ENCODE measurements at places on chromosomes 5 and 9.

DNA sequence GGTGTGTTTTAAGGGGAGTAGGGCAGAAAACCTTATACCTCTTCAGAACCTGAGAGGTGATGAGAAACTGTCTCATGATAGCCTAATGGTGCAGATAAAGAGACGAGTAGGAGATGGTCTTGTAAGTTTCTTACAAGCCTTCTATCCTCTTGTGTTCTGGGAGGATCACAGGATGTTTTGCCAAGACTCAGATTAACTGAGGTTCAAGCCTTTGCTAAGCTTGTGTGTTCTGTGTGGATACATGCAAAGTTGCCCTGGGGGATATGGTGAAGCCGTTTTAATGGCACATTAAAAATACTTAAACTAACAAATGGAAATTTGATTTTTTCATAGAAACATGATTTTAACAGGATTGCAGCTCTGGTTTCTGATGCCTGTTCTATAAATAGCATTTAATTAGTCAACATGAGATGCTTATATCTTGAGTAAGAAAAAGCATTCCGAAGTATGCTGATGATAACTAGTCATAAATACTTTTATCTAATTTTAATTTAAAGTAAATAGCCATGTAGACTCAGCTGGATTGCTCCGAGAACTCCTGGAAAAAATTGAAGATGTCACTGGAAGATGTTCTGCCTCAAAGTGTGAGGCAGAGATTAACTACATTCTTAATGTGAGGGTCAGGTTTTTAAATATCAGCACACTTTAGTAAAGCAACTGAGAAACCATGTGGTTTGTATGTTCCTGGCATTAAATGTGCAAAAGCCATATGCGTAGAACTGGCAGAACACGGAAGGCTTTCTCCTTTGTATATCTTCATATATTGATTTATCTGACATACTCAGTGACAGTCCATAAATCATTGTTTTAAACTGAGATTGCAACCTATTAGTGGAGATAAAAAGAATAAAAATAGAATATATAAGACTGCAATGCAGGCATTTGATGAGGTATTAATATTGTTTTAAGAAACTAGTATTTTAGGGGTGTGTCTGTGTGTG lies 53.7 kb downstream of the IPO11 start:
- DNase-seq: no peak

DNA sequence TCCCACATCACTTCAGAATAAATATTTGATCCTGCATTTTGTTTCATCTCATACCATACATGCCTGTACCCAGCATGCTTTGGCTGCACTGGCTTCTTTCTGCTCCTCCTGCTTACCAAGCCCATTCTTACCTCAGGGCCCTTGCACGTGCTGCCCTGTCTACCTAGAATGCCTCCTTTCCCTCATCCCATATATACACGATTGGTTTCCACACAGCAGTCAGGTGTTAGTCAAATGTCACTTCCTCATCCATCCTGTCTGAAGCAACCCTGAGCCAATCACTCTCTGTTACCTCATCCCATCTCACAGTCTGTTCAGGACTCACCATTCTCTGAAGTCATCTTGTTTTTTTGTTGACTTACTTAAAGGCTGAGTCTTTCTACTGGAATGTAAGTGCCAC lies 30.3 kb downstream of the CAST start:
- DNase-seq: no peak

DNA sequence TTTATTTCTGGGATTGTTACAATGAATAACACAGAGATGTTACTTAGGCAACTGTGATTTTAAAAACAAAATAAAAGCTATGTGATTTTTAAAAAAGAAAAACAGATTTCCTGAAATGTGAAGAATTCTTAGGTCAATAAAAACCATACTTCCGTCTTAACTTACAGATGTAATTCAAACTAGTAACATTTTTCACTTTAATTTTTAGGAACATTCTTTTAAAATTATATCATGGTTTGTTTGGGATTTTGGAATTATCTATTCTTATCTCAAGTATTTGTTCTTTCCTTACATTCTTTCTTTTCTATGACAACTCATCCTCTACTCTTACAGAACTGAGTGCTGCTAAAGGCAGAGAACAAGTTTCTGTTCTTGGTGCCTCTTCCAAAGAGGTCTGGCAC lies 159.5 kb downstream of the RAPGEF6 start:
- no peak for DNase-seq

- no peak for DNase-seq
These were observed 288.4 kb downstream of the EBF1 start for GRCh38 chr5:158811350-158811749.

GRCh38 chr5:115977096-115977495 lies 14.8 kb downstream of the LVRN start:
- DNase-seq: no peak

- DNase-seq: no peak
These were observed 40.2 kb downstream of the STK10 start for GRCh38 chr5:172147857-172148256.

DNA sequence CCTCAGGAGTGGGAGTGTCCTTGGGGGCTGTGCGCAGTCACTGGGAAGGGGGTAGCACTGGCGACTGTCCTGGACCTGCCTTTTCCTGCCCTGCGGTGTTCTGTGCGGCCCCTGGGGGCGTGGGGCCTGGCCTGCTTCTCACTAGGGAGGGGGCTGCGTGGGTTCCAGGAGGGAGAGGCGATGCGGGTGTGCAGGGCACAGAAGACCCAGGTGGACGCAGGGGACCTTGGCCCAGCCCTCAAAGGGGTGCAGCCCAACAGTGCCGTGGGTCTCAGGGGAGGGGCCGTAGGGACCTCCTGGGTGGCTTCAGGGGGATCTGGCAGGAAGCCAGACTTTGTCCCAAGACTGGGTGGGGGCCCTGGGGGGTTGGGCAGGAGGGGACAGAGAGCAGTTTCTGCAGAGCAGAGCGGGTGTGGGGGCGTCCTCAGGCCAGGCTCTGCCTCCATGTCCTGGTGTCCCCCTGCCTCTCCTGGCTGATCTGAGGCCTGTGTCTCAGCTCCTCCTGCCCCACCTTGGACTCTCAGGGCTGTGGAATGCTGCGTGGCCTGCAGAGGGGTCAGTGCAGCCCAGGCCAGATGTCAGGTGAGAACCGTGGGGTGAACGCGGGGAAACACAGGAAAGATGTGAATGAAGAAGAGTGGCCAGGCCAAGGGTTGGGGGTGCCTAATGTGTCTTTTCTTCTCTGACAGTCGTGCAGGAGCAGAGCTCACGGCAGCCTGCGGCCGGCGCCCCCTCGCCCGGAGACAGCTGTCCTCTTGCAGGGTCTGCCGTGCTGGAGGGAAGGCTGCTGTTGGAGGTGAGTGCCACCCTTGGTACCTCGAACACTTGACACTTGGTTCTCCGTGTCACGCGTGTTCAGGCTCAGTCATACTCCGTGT lies 54.6 kb downstream of the AHRR start:
- no peak for DNase-seq

DNA sequence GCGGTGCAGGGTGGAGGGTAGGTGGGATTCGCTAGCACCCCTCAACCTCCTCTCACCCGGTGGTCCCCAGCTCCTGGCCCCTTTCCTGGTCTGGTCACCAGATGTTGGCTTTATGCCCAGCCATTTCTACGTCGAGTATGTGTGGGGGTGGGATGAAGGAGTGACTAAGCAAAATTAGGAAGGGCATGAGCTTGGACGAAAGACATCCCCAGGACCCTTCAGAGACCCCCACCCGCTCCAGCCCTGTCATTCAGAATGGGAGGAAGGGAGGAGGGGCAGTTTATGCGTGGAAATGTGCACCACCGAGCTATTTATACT lies 742 bp downstream of the BHMT2 start:
- no peak for DNase-seq

DNA sequence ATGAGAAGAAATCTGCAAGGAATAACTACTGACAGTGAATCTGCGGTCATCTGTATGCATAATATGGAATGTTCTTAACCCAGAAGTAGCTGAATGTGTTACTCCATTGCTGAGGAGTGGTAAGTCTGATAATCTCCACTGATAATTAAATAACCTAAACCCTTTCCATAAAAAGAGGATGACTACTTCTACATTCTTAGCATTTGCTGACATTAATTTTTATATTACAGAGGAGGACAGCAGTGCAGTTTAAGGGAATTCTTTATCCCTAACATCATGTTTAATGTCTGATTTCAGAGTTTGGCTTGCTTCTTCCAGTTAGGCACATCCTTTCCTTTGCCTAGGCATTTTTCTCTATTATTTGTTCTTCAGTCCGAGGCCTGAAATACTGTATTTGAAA lies 52.2 kb downstream of the CDC42SE2 start:
- DNase-seq: no peak

DNA sequence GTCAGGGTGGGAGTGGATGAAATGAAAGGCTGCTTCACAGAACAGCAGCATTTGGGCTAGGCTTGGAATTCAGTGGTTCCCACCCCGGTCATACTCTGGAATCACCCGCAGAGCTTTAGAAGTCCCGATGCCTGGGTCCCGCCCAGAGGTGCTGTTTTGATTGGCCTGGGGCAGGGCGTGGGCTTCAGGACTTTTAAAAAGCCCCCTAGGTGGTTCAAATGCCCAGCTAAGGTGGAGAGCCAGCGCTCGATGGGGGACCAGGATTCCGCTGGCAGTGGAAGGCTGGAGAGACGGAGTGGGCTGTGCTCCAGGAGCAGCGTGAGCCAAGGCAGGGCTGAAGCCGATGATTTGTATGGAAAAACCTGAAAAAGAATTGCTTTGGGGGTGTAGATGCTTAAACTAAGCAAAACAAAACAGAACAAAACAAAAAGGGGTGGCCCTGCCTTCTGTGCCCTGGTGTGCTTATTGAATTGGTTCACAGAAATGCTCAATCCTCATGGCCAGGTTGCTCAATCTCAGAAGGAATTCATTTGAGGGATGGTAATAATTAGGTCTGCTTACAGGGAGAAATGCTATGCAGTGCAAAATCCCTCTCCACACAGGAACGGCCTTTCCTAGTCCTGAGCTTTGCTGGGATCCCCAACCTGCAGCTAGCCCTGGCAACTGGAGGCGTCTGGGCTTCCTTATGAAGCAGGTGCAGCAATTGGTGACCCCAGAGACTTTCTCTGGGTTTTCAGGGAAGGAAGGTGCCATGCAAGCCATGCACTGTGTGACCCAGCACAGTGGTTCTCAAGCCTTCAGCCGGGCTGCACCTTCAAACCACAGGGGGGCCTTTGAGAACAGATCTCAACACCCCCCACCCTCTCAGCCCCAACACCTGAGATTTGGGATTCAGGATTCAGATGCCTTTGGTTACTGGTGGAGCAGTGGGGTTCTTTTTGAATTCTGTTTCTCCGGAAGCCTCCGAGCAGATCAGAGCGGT lies 174.0 kb upstream of the ZNF618 start:
- no peak for DNase-seq

DNA sequence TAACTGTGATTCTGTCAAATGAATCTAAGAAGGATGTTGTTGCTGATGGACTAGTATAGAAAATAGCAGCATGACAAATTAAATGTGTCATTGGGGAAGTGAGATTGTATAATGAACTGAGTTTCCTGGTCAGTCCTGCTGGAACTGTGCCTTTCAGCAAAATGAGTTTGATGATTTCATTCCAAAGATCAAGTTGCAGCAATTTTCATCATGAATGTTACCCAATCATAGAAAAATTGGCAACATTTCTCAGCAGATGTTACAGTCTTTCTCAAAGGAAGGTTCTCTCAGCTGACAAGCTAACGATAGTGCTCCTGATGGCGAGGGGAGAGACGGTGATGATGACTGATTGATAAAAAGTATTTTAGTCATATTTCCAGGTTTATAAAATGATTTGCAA lies 10.7 kb downstream of the PCDHAC2 start:
- no peak for DNase-seq

DNA sequence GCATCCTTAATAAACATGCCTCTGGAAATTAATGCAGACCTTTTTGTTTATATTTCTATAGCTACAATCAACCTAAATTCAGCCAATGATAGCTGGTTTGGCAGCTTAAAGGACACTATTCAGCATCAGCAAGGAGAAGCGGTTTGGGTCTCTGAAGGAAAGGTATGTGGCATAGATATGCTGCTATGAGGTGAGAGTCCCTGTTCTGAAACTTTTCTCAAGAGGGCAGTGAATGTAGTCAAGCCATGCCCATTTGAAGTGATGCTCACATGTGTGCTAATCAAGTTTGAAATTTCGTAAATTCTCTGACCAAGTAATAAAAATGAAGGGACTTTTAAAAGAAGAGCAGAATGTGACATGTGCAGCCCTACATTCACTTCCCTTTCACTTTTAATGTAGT lies 72.6 kb downstream of the TJP2 start:
- DNase-seq: no peak

DNA sequence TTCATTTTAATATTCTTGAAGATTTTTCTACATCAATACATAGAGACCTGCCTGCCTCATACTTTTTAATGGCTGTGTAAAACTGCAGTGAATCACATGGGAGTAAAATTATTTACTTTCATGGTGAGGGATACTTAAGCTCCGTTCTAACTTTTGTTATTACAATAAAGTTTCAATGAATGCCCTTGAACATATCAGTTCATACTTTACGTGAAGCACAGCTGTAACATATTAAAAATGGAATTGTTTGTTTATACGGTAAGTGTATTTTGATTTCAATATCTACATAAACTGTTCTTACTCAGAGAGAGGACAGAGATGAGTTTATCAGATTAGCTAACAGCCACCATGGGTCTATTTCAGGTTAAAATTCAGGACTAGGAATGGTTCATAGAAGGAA lies 155.1 kb downstream of the NR3C1 start:
- no peak for DNase-seq

DNA sequence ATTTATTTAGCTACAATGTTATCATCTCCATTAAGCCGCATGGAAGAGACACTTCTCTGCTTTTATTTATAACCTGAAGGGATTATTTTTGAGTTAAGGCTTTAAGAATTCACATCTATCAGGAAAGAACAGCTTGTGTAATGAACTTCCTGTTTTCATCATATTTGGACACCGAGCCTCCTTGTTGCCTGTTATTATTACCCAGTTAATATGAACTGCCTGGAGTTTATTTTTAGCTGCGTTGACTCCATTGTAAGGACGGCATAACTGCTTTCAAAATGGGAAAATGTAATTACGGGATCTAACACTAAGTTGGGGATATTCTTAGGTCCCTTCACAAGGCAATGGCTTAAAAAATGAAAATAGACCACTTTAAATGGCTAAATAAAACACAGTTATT lies 89.0 kb upstream of the NR4A3 start:
- DNase-seq: no peak

- no peak for DNase-seq
These were observed 58.7 kb downstream of the ZNF354C start for GRCh38 chr5:179118756-179119414.

DNA sequence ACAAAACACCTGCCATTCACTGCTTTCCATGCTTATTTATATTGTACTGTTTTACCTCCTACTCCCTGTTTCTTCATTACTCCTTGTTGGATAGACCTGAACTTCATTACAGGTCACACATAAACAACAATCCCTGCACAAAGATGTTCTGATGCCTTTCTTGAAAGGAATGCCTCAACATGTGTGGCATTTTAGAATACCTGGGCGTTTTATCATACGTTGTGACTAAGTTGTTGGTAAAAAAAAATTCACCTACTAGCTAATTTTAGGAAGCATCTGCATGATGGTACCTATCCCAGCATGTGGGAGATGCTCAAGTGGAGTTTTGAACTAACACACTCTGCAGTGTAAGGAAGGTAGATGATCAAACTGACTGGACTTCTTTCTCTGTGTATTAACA lies 604.1 kb downstream of the TAF11L14 start:
- DNase-seq: no peak

- no peak for DNase-seq
These were observed 1.2 kb downstream of the LHFPL2 start for GRCh38 chr5:78647351-78647818.

- no peak for DNase-seq
These were observed 149.0 kb downstream of the AOPEP start for GRCh38 chr9:94875300-94876020.

Data from HEK293T (cell line).